ENCODE measurements at places on chromosomes 5 and 9.
A peak's percentile ranks its signal among the peaks of the same experiment; 100 is the strongest.

- DNase-seq, result no peak
Observed at GRCh38 chr5:3100921-3101551, 349.6 kb upstream of the IRX2 start.

DNA sequence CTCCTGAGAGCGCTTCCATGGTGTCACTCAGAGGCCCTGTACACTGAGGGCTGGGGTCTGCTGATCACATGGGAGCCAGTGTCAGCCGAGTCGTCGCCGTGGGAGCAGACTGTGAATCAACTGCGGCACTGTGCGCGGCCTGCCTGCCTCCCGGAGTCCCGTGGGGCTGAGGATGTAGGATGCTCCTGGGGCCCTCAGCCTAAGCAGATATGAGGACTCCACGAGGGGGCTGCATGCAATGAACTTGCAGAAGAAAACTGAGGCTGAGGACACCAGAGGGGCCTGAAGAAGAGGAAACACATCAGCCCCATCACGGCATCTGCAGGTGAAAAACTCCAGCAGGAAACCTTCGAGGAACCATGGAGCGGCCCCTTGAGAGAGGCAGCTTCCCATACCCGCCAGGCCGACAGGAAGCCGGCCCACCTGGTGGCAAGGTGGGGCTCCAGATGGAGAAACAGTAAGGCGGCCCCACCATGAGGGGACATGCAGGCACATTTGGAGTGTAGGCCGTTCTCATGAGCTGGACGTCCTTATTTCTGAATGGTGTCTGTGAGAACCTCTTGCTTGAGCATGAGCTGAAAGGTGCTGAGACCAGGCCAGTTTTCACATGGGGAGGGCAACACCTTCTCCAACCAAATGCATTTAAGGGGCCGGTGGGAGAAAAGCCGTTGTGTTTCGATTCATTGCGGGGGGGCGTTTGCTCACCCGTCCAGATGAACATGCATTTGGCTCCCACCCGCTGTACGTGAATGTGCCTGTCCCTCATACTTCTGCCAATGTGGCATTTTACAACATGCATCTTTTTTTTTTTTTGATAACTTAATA, 35.2 kb upstream of the ADAMTS2 start:
- no peak for DNase-seq

DNA sequence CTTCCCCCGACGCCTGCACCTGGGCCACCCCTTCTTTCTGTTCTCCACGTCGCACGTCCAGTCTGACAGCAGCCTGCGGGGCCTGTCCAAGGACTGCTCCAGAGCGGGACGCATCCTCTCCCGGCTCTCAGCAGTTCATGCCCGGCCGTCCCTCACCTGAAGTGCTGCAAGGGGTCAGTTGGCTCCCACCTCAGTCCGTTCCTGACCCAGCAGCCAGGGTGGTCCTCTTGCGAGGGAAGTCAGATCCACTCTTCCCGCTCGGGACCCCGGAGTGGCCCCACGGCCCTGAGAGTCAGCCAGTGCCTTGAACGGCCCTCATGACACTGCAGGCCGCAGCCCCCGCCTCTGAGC, 249.7 kb upstream of the IRX4 start:
- DNase-seq, result no peak

DNA sequence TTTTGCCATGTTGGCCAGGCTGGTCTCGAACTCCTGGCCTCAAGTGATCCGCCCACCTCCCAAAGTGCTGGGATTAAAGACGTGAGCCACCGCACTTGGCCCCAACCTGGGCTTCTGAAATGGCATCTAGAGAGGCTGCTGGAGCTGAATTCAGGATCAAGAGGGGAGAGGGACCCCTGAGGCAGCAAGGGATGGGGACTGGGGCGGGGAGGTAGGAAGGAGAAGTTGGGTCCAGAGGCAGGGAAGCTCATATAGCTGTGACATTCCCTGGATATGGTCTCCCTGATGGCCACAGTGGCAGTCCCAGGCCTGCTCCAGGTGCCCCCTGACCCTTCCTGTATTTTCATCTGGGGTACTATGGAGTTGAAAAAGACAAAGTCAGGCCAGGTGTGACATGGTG, 12.1 kb downstream of the REEP2 start:
- DNase-seq, result no peak

GRCh38 chr5:147092044-147092443, 142.8 kb upstream of the STK32A start:
- no peak for DNase-seq

GRCh38 chr5:135826221-135826525, 8.3 kb upstream of the SLC25A48 start:
- no peak for DNase-seq

DNA sequence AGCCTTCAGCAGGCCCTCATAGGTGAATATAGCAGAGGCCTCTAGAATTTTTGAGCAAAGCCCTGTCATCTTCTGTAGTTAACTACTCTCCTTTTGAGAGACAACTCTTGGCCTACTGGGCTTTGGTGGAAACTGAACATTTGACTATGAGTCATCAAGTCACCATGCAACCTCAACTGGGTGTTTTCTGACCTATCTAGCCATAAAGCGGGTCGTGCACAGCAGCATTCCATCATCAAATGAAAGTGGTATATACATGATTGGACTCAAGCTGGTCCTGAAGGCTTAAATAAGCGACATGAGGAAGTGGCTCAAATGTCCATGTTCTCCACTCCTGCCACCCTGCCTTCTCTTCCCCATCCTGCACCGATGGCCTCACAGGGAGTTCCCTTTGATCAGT, 1115.5 kb downstream of the TAF11L14 start:
- no peak for DNase-seq

- DNase-seq, result no peak
Observed at GRCh38 chr5:179792612-179793467, 946 bp upstream of the LTC4S start.

DNA sequence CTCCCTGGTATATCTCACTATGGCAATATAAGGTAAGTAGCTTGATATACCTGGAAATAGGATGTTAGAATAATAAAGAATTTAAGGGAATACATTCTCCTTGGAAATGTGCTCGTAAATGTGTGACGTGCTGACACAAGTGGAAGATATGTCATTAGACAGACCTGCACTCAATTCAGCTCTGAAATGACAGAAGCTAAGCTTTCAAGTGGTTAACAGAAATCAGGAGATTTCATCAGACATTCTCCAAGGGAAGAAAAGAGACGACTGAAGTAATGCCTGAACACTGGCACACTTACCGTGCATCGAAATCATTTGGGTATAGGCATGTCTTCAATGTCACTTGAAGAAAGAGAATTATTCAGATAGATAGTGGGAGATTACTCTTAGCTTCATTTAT, 933.3 kb upstream of the CTNND2 start:
- no peak for DNase-seq

DNA sequence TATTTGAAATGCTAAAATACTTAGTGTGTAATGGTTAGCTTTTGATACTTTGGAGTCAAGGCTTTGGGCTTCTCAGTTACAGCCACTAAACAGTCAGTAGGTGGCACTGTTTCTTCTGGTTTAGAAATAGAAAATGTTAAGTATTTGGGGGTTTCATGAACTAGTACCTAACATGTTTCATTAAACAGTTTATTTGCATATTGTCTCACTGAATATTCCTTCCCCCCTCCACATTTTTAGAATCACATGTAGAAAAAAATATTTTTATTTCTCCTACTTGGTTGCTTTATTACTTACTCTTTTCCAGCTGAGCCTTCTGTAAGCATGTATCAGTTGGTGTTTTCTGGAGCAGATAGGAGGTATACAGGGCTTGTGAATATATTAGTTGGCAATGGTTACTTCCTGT, 48.0 kb downstream of the IPO11 start:
- DNase-seq, result peak; percentile 22

DNA sequence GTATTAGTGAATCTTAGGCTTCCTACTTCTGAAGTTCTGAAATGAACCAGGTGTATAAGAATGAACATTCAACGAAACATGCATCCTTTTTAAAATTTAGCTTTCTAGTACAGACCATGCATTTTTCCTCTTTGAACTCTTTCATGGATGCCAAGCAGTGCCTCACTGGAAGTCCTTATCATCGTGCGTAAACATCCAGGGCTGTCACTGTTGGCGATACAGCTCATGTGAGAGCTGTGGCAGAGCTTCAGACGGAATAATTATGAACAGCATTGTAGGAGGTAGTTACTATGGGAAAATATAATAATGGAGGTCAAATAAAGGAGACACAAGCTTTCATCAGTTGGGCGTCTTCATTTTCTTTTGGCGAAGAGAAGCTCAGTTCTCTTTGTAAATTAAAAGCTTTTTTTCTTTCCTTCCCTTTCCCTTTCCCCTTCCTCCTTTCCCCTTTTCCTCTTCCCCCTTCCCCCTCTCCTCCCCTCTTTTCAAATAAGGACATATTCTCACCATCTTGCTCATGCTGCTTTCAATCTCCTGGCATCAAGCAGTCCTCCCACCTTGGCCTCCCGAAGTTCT, 167.3 kb downstream of the KDM4C start:
- no peak for DNase-seq

- DNase-seq, result no peak
Observed at GRCh38 chr9:123599781-123600180, 243.8 kb downstream of the CRB2 start.

DNA sequence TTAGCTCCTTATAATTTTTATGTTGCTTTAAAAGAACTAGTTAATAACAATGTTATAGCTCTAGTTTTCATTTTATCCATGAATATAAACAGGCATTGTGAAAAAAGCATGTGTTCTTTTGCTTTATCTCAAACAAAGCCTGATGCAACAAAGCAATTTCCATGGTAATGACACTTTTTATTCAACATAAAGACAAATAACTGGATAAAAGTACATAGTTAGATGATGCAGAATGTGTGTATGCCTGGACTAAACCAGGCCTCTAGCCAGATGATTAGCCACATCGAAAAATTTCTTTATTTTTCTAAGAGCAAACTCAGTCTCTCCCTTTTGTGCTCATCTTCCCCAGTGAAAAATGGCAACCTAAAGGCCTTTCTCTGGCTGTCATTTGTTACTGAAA, 125.6 kb upstream of the TARS1 start:
- no peak for DNase-seq

DNA sequence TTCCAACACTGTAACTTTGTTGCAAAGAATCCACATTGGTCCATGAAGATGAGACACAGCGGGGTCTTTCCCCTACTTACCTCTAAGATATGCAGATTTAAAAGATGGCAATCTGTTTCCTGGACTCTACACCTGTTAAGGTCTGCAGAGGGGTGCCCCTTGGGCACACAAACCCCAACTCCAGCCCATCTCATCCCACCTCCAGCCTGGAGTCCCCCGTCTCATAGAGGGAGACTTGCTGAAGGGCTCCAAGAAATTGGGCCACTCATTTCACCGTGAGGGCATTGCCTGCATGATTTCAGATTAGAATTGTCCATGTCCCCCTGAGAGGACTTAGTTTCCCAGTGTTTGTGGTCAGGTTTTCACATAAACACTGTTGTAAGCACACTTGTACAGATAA, 365.7 kb downstream of the IRX2 start:
- DNase-seq, result no peak

- DNase-seq, result no peak
Observed at GRCh38 chr5:76413746-76414145, 10.7 kb downstream of the IQGAP2 start.

DNA sequence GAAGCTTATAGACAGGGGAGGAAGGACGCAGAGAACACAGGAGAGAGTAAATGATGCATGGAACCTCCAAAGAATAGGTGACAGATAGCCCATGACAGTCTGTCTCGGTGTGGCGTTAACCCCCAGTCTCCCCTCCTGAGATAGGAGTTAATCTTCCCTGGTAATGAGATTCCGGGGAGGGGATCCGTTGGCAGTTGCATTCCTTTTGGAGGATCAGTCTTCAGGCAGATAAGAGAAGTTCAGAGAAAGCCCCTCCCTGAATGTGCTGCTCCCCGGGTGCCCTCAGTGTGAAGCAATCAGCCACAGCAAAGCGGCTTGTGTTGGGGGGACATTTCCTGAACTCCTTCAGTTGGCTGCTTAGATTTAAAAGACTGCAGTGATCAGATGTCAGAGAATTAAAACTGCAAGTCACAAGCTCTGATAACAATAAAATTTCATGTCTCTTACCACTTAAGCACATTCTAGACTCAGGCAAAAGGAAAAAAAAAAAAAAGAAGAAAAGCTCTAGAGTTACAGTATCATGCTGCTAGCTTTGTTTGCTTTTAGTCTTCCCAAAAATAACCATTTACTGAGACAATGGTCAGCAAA, 121.1 kb downstream of the EGFLAM start:
- no peak for DNase-seq

DNA sequence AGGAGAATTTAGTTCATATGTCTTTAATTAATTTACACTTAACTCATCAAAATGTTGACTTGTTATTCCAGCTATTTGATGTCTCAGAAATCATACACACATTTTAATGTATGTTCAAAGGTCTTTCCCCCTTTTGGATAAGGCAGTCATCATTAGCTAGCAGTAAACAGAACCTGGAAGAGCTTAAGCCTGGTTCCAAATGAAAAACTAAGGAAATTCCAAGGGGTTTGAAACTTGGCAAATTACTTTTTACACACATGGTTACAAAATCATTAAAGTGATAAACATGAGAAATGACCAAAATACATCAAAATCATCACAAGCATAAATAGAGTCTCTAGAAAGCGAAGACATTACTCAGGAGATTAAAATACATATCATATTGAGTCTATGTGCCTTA, 359.8 kb upstream of the ZNF608 start:
- DNase-seq, result no peak

DNA sequence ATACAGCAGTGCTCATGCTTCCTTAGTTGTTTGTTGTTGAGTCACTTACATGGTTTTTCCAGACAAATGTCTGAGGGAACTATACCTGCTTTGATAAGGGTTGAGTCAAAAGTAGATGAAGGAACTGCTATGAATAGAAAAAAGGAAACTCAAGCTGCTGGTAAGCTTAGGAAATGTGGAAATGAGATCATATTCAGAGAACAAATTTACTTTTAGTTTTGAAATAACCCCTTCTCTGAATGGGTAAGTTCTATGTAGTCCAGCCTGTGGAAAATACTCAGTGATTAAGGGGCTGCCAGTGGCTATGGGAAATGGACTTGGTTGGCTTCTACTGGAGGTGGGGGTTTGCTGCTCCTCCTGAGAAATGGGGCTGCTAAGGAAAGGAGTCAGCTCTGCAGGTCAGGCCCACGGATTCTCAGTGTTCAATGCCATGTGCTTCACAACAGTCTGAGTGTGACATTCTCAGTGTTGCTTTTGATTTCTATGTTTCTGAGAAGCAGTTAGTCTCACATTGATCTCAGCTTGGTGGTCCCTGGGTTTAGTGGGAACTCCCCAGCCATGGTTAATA, 47.7 kb upstream of the GLRX start:
- no peak for DNase-seq

- no peak for DNase-seq
Observed at GRCh38 chr5:58094031-58094430, 365.9 kb downstream of the PLK2 start.

- DNase-seq, result no peak
Observed at GRCh38 chr9:107631788-107632187, 142.2 kb upstream of the KLF4 start.

GRCh38 chr5:107514305-107514704, 156.4 kb downstream of the EFNA5 start:
- no peak for DNase-seq

DNA sequence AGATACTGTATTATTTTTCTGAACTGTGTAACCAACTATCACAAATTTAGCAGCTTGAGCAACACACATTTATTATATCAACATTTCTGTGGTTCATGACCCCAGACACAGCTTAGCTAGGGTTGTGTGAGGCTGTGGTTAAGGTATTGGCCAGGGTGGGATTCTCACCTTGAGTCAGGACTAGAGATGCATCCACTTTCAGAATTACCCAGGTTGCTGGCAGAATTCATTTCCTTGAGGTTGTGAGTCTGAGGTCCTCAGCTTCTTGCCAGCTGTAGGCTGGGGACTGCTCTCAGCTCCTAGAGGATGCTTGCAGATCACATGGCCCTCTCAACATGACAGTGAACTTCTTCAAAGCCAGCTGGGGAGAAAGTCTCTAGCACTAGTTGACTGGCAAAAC, 122.5 kb upstream of the RASGRF2 start:
- DNase-seq, result no peak

- no peak for DNase-seq
Observed at GRCh38 chr5:86320266-86320665, 297.5 kb upstream of the COX7C start.

Data from hepatic stellate cell (primary cell).